Posterior vena cava (tissue), 2 donors: ENCODE measurements at places on chromosomes 12 and 14. TPM values are rescaled to one million over a fixed set of nuclear protein-coding genes. Genes with fewer than 3 reads are reported as not detected.

PGF gene
- total RNA-seq: 7.7 TPM

ETV6 gene
- 65.7 TPM for total RNA-seq

GPR132 gene
- 1.8 TPM for total RNA-seq

PTPRO gene
- total RNA-seq: 4.6 TPM

GRIP1 gene
- 12.5 TPM for total RNA-seq

ITGA7 gene
- 497 TPM for total RNA-seq

TTC9 gene
- total RNA-seq: 0.83 TPM

MYF6 gene
- not detected for total RNA-seq

RTL1 gene
- not detected for total RNA-seq

NANOG gene
- total RNA-seq: 0.76 TPM

LMO3 gene
- total RNA-seq: 74.1 TPM

SERPINA9 gene
- not detected for total RNA-seq

ZDHHC22 gene
- total RNA-seq: not detected

KLRD1 gene
- 4.6 TPM for total RNA-seq

NPFF gene
- total RNA-seq: not detected

TAS2R20 gene
- total RNA-seq: 3.0 TPM

RHEBL1 gene
- total RNA-seq: not detected

SPIC gene
- not detected for total RNA-seq

TPPP2 gene
- not detected for total RNA-seq

KLRK1 gene
- 1.4 TPM for total RNA-seq

CLEC7A gene
- total RNA-seq: 29.2 TPM

TAS2R8 gene
- not detected for total RNA-seq

PRMT5 gene
- 44.9 TPM for total RNA-seq

PROX2 gene
- total RNA-seq: not detected

SLCO1B1 gene
- total RNA-seq: not detected

CBLN3 gene
- total RNA-seq: 3.5 TPM

CARMIL3 gene
- 0.23 TPM for total RNA-seq

SLC4A8 gene
- 0.79 TPM for total RNA-seq

PLEK2 gene
- total RNA-seq: 2.0 TPM

CCDC184 gene
- total RNA-seq: 0.74 TPM

TMEM132D gene
- not detected for total RNA-seq

VRTN gene
- total RNA-seq: not detected

PLD4 gene
- total RNA-seq: not detected

LUM gene
- total RNA-seq: 654 TPM
